Airway epithelial cell (primary cell): ENCODE measurements at places on chromosomes 7 and 10. TPM values are rescaled to one million over a fixed set of nuclear protein-coding genes. Genes with fewer than 3 reads are reported as not detected.

Gene UBN2
- 2.8 and 3.8 TPM in 2 replicates for total RNA-seq

Gene ADCYAP1R1
- total RNA-seq = not detected in 2 replicates

Gene MBLAC1
- 2.1 and 2.6 TPM in 2 replicates for total RNA-seq

Gene IDI2
- not detected in 2 replicates for total RNA-seq

Gene BAMBI
- 3.4 and 4.0 TPM in 2 replicates for total RNA-seq

Gene SPDYE5
- total RNA-seq = not detected in 2 replicates
